Breast epithelium (tissue), 4 donors: ENCODE measurements at places on chromosomes 12 and 14.

DNA sequence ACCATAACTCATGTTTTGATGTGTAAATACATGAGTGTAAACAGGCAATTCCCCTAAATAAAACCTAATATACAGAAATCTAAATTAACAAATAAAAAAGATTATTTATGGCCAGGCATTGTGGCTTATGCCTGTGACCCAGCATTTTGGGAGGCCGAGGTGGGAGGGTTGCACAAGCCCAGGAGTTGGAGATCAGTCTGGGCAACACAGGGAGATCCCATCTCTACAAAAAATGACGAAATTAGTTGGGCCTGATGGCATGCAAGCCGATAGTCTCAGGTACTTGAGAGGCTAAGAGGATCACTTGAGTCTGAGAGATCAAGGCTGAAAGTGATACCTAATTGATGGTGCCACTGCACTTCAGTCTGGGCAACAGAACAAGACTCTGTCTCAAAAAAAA, 48.7 kb downstream of the BCAT1 start:
- no peak for DNase-seq

DNA sequence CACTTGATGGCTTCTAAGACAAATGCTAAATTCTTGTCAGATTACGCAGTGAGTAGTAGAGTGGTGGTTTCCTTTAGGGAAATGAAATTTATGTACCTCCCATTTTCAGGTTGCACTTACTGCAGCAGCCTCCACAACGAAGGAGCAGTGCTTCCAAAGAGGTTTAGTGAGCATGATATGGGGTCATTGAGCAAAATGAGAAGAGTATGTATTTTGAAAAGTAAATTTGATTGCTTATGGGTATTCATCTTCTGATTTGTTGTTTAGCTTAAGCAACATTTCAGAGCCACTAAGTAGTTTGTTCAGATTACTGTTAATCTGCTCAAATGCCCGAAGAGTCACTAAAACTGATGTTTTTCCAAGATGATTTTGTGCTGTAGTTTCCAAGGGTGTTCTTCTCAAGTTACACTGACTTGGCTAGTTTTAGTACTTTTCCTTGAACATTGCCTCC, 493.6 kb downstream of the PCNX1 start:
- DNase-seq = no peak

GRCh38 chr12:52349196-52349595, 18.1 kb downstream of the KRT85 start:
- no peak for DNase-seq

GRCh38 chr14:50559990-50560930, at the start of gene ATL1:
Gene ATL1 (plus strand): TSS chr14:50560145. CDS start chr14:50560266, 121 bp downstream.
- DNase-seq = peak; percentile 58

GRCh38 chr14:31461545-31461944, 4.2 kb upstream of the DTD2 start:
- no peak for DNase-seq

DNA sequence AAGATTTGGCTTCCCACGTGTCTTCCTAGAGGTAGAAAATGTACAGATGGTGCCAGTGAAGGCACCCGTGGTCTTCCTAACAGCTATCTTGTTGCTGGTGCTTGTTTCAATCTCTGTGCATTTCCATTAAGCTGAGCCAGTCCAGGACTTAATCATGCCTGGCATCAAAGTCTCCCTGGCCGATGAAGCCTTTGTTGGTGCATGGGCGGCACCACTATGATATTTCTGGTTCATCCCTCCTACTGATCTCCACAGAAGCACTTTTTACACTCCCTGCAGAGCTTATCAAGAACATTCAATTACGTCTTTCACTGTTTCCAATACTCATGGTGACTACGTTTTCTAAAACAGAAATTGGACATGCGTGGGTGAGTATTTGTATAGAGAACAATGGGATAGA, 128.4 kb downstream of the TTC8 start:
- no peak for DNase-seq

GRCh38 chr12:101299346-101299745, 19.4 kb downstream of the UTP20 start:
- no peak for DNase-seq

- no peak for DNase-seq
Measured at GRCh38 chr12:104974626-104975290, 11.4 kb upstream of the NOPCHAP1 start.
